ENCODE measurements at places on chromosomes 2 and 18.

DNA sequence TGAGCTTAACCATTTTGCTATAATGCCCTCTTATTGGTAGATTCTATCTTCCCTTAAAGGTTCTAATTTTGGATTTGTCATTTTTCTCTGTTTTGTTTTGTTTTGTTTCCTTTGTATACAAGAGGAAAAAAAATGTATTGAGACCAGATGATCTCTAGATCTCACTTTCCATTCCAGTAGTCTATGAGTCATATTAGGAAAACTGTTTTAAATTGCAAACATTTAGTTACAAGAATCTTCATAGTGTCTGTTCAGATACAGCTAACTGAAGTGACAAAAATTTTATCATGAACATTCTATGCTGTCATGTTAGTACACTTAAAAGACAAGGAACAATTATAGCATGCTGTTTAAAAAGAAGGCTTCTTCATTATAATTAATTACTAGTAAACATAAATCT is 322.8 kb downstream of the LRRTM4 start:
- DNase-seq: no peak

DNA sequence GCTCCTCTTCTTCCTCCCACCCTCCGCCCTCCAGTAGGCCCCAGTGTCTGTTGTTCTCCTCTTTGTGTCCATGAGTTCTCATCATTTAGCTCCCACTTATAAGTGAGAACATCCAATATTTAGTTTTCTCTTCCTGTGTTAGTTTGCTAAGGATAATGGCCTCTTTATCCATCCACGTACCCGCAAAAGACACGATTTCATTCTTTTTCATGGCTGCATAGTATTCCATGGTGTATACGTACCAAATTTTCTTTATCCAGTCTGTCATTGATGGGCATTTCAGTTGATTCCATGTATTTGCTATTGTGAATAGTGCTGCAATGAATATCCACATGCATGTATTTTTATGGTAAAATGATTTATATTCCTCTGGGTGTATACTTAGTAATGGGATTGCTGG is 82.2 kb downstream of the COPS8 start:
- DNase-seq: no peak

DNA sequence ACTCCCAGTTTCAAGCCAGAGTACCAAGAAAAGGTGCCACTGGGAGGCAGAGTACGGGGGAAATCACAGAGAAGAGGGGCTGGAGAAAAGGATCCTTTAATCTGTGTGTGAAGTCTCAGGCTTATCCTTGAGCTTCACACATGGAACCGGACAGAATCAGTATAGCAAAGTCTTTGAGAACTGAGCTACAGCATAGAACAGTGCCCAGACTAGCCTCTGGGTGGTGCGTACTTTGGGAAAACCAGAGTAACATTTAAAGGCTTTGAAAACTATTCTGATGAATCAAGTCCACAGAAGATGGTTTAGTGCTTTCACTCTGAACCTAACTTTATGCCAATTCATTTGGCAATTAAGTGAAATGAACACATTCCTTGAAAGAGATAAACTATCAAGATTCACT is 83.1 kb downstream of the BABAM2 start:
- no peak for DNase-seq

DNA sequence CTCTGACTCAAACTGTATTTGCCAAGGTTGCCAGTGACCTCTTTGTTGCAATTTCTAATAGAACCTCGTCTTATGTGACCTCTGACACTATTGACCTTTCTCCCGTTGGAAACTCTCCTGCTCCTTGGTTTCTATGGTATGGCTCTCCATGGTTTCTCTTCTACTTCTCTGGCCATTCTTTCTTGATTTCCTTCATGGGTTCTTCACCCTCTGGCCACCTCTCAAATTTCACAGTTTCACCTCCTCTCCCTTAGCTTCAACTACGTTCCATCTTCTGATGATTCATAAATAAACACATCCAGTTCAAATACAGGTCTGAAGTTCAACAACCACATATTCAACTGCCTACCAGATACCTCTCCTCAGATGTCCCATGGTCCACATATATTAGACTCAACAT is 109.5 kb downstream of the CACNB4 start:
- DNase-seq: no peak

DNA sequence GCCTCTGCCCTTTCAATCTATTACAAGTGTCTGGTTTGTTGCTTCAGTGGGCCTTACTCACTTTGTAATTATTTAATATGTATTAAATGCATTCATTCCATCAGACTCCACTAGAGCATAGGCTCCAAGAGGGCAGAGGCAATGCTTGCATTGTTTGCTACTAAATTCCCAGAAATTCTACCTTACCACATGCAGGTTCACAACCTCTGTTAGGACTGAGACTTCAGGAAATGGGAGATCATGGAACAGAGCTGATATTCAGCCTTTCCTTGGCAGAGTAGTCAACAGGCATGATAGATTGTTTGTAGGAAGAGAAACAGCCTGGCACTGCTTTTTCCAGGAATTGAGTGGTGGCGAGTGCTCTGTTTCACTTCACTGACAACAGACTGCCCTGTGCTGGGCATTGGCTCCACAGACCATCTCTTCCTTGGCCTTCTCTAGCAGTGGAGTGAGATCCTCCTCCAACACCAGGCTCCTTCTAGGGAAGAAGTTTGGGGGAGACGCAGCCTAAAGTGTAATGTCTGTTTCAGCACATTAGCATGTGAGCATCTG is 6.2 kb upstream of the MATN3 start:
- no peak for DNase-seq

GRCh38 chr2:98455494-98455976 is 10.9 kb downstream of the INPP4A start:
- DNase-seq: no peak

DNA sequence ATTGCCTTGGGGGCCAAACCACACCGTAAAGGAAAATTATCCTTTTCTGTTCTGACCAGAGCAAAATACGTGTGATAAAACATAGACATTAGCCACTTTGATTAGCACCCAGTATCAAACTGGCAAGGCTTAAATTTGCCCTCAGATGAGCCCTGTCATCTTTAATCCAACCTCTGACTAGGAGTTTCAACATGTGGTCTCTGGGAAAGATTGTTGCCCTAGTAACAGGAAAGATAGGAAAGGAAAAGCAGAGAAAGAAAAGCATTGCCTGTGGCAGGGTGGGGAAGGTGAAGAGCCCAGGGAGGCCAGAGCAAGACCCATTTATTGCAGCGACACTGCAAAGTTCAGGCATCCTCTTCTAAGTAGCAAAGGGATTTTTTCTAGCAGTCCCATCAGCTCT is 181.5 kb upstream of the SCN7A start:
- no peak for DNase-seq

DNA sequence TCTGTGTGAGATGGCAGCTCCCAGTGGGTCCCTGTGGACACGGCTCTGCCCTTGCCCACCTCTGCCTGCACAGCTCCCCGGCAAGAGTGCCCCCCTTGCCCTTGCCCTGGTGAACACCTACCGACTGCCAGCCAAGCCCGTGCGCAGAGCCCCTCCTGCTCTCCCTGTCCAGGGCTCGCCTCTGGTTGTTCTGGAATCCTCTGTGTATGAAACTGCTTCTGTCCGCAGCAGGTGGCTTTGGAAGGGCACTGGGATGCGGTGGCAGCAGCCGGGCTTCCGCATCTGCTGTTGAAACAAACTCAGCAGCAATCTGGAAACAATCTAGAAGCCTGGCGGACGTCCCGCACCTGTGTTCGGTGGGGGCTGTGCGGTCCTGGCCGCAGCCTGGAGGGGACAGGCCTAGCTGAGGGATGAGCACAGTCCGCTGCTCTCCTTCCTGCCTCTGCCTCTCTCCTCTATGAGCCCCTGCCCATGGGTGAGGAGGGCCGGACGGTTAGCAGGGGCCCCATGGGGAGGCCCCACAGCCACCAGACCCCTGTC is 34.0 kb upstream of the KLF11 start:
- DNase-seq: no peak

- no peak for DNase-seq
Observed at GRCh38 chr2:133945089-133945488, 308.8 kb upstream of the MGAT5 start.

DNA sequence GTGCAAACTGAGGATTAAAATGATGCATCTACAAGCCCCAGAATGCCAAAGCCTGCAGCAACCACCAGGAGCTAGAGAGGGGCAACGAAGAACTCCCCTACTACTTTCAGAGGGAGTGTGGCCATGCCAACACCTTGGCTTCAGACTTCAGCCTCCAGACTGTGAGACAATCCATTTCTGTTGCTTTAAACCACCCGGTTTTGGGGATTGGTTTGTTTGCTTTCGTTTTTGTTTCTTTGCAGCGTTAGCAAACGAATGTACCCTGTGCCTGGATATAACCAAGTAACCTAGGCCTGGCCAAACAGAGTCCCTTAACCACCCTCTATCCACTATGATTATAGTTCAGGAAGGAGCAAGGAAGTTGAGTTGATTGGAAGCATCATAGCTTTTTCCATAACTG is 171.2 kb upstream of the NCK2 start:
- DNase-seq: no peak

GRCh38 chr2:64939332-64939917 is 49.8 kb upstream of the SLC1A4 start:
- DNase-seq: no peak

- DNase-seq: no peak
Observed at GRCh38 chr18:55096263-55096951, 137.1 kb upstream of the CCDC68 start.

GRCh38 chr2:64426183-64426952 is 27.6 kb upstream of the LGALSL start:
- no peak for DNase-seq

GRCh38 chr2:190578158-190579057 is 43.9 kb upstream of the NEMP2 start:
- no peak for DNase-seq

DNA sequence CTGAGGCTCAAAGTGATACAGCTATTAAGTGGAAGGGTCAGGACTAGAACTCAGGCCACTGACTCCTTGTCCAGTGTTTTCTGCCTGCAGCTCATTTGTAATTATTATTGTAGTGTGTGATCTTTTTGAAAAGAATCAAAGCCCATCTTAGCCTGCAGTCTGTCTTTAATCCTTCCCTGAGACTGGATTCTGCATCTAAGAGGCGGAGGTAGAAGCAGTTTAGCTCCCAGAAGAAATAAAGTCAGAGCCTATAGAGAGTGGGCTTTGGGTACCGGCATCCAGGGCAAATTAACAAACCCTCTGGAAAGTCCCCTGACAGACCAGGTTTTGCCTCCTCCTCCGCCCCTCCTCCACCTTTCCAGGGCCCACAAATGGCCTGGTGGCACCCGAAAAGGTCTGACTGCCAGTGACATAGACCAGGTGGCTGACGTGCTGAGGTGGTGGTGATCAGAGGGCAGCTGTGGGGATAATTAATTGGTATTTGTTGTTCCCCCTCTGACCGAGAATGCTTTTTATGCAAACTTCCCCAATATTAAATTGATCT is 2.2 kb upstream of the RAX start:
- no peak for DNase-seq

- DNase-seq: no peak
Observed at GRCh38 chr2:112021781-112022231, 33.3 kb upstream of the TMEM87B start.

DNA sequence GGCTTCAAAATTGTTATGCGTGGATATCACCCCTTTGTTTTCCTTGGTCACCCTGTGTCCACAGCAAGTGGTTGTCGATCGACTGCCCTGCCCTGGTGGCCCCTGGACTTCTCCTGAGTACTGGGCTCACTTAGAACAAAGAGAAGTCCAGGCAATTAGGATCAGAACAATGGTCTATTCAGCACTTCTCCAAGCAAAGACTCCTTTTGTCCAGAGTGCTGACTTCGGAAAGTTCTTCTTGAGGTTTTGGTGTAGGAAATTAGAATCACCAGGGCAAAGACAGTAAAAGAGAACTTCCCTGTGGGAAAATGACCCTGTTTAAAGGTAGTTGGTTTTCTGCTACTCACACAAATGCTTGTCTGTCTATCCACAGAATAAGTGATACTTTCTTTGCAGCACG is 173.9 kb downstream of the FHOD3 start:
- DNase-seq: no peak

DNA sequence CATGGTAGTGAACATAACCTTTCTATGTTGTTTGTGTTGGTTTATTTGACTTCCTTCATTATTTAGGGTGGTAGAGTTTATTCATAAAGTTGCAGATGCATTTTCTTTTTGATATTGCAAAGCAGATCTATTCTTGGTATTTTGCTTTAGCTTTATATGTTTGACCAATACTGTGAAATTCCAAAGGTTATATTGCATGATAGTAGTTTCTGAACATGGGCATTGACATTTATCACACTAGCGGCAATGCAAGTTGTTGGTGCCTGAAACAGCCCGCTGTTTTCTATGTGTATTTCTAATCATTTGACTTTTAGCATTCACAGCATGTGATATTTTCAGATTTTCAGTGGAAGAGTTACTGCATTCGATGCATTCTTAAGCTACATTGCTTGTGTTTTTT is 87.2 kb downstream of the ASXL3 start:
- DNase-seq: no peak

DNA sequence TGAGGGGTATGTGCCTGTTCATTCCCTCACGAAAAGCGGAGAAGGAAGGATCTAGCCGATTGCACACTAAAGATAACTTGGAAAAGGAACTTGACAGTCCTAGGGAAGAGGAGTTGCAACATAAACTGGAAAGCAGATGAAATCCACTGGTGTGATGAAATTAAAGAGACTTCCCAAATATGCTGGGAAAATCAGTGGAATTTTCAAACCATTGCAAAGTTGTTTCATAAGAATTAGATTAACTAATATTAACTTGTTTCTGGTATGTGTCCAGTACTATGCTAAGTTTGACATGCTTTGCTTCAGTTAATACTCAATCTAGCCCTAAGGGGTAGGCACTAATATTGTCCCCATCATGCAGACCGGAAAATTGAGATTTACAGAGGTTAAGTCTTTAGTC is 222.7 kb downstream of the IKZF2 start:
- DNase-seq: no peak

GRCh38 chr2:109427661-109428091 is 186.1 kb downstream of the SEPTIN10 start:
- DNase-seq: no peak

DNA sequence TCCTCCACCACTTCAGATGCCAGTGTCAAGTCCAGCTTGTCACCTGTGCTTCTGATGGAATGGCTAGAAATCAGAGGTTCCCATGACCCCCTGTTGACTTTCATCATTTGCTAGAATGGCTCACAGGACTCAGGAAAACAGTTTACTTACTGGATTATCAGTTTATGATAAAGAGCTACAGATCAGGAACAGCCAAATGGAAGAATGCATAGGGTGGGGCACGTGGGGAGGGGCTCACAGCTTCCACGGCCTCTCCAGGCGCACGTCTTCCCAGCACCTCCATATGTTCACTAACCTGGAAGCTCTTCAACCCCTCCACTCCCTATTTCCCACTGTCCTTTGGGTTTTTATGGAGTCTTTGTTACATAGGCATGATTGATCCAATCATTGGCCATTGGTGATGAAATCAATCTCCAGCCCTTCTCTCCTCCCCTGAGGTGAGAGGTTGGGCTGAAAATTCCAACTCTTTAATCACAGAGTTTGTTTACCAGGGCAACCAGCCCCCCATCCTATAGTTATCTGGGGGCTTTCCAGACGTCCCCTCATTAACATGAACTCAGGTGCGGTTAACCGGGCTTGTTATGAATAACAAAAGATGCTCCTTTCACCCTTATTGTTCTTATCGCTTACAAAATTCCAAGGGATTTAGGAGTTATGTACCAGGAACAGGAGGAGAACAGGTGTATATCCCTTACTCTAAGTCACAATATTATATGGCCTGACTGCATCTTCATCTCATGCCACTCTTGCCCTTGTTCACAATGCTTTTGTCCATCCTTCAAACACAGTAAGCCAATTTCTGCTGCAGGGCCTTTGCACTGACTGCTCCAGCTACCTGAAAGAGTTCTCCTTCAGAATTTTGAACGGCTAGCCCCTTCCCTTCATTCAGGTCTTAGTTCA is 35.2 kb downstream of the ANXA4 start:
- DNase-seq: no peak

- DNase-seq: no peak
Observed at GRCh38 chr2:29557268-29557667, 364.1 kb downstream of the ALK start.

GRCh38 chr2:133685636-133686215 is 117.5 kb upstream of the NCKAP5 start:
- DNase-seq: no peak

All from stimulated activated CD8-positive, alpha-beta memory T cell treated with anti-CD3 and anti-CD28 coated beads, Interleukin-4, amount 100 ng/mL, for 48 hours (primary cell).